ENCODE measurements at places on chromosomes 6 and 20. TPM values are rescaled to one million over a fixed set of nuclear protein-coding genes. Genes with fewer than 3 reads are reported as not detected.

DNA sequence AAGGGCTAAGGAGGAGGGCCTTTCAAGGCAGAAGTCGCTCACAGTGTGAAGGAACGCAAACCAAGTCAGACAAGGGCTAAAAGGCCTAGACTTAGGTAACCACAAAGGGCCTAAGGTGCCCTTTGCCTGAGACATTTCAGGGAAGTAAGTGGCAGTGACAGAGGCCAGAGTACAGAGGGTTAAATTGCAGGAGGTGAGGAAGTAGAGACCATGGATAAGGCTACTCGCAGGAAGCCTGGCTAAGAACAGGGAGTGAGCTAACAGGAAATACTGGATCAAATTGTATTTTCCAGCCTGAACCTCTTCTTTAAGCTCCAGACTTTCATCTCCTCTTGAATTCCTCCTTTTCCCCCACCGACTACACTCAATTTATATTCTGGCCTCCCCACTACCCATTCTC lies 16.6 kb downstream of the ZHX3 start:
- H3K27me3 ChIP-seq: no peaks in the 10 kb centered on the region
- peak; percentile 47 for DNase-seq

DNA sequence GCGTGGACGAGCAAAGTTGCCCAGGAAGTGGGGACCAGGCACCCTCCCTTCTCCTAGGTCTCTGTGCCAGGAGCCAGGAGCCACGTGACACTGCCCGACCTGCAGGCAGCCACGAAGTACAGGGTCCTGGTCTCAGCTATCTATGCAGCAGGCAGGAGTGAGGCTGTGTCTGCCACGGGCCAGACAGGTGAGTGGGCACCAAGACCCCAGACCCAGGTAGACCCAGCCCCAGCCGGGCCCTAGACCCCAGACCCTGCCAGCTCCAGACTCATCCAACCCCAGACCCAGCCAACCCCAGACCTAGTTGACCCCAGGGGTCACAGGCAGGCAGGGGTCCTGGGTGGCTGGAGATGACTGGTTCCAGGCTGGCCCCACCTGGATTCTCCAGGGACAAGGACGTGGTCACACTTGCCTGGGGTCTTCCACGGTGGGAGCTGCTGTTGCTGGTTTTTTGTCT lies 21.1 kb downstream of the COL20A1 start:
- H3K27ac ChIP-seq: no peak overlapping the region
- H3K36me3 ChIP-seq: no peaks in the 10 kb centered on the region
- no peak overlapping the region for H3K4me3 ChIP-seq
- H3K4me1 ChIP-seq: peaks cover 16% of the 10 kb centered on the region

DNA sequence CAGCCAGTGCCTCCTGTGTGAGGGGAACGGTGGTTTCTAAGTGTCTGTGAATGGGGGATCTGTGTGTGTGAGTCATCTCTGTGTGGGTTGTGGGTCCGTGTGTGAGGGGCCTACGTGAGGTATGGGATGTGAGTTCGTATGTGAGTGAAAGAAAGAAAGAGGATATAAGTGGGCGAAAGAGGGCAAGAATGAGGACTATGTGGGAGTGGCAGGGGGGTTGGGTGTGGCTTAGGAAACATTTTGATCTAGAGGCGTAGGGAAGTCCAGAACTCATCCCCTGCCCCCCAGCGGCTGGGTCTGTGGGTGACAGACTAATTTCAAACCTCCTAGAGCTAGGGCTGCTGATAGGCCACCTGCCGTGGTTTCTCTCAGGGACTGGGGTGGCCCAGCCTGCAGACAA lies 35.5 kb downstream of the DHX35 start:
- no peak overlapping the region for H3K27ac ChIP-seq
- no peaks in the 10 kb centered on the region for H3K4me1 ChIP-seq
- no peak for DNase-seq
- peaks cover 86% of the 10 kb centered on the region for H3K36me3 ChIP-seq
- H3K27me3 ChIP-seq: no peaks in the 10 kb centered on the region

DNA sequence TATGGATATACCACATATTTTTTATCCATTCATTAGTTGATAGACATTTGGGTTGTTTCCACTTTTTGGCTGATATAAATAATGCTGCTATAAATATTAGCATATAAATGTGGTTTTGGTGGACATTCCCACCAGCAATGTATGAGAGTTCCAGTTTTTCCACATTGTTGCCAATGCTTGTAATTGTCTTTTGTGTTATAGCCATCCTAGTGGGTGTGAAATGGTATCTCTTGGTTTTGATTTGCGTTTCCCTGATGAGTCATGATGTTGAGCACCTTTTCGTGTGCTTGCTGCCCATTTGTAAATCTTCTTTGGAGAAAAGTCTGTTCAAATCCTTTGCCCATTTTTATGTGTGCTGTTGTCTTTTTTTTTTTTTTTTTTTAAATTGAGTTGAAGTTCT lies 54.4 kb downstream of the DHX35 start:
- H3K4me1 ChIP-seq: no peaks in the 10 kb centered on the region
- DNase-seq: no peak
- H3K27me3 ChIP-seq: no peaks in the 10 kb centered on the region
- no peak overlapping the region for H3K27ac ChIP-seq
- no peak overlapping the region for H3K4me3 ChIP-seq

- peak; percentile 45 for DNase-seq
- peaks cover 64% of the 10 kb centered on the region for H3K4me1 ChIP-seq
These were observed 2.8 kb downstream of the TNFRSF21 start for GRCh38 chr6:47306887-47307286.

The TBCC gene
- total RNA-seq: 37.8 TPM

GRCh38 chr20:48008850-48009515 lies 223.7 kb upstream of the SULF2 start:
- no peaks in the 10 kb centered on the region for H3K4me1 ChIP-seq
- H3K36me3 ChIP-seq: no peaks in the 10 kb centered on the region
- no peak overlapping the region for H3K27ac ChIP-seq
- no peak for DNase-seq
- H3K4me3 ChIP-seq: no peak overlapping the region
- no peaks in the 10 kb centered on the region for H3K27me3 ChIP-seq

DNA sequence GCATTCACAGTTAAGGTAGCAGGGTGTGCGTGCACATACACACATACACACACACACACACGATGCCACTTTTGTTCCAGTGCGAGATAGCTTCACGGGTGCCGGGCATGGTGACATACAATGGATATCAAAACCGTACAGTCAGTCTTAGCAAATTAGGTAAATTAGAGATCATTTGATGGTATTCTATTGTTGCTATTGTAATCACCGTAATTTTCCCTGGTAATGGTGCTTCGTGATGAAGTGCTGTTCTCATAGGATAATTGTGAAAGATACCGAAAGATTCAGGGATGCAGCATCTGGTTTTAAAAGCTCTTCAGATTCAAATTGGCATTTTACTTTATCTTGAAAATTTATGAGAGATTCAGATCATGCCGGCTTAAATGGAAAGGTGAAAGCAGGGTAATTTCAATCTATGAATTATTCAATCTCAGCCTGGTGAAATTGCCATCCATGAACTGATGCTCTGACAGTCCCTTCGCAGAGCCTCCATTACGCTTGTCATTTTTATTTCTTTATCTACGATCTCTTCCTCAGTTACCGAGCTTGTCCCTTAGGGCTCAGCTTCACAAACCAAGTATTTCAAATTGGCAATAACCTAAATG lies 71.3 kb upstream of the SOX4 start:
- no peaks in the 10 kb centered on the region for H3K27me3 ChIP-seq
- H3K4me1 ChIP-seq: no peaks in the 10 kb centered on the region
- no peak overlapping the region for H3K27ac ChIP-seq
- no peak overlapping the region for H3K4me3 ChIP-seq
- no peak for DNase-seq

The RIPOR3 gene
- 15.8 TPM for total RNA-seq

GRCh38 chr6:100176951-100177710 lies 183.1 kb upstream of the MCHR2 start:
- no peak overlapping the region for H3K4me3 ChIP-seq
- H3K27me3 ChIP-seq: no peaks in the 10 kb centered on the region
- no peak for DNase-seq
- H3K36me3 ChIP-seq: no peaks in the 10 kb centered on the region
- H3K27ac ChIP-seq: no peak overlapping the region

DNA sequence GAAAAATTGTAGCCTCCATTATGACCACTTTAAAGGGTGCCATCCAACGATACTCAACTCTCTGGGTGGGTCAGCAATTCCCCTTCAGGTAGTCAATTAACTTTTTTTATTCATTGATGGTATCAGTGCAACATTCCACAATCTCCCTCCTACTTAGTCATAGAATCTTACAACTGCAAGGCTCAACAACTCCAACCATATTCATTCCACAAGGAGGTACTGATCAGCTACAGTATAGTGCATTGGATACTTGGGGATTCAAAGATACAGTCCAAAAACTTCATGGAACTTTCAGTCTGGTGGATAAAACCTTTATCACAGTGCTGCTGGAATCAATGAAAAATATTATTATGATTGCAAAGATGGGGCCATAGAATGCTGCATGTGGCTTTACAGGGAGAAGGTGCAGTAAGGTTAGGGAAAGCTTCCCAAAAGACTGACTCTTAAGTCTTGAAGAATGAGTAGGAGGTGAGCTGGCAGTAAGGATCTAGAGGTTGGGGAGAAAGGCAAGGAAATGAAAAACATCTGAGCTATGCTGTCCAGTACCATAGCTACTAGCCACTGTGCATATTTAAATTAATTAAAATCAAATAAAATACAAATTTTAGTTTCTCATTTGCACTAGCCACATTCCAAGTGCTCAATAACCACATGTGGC lies 314.7 kb upstream of the PRDM1 start:
- no peak overlapping the region for H3K4me3 ChIP-seq
- DNase-seq: no peak
- no peaks in the 10 kb centered on the region for H3K4me1 ChIP-seq
- no peaks in the 10 kb centered on the region for H3K27me3 ChIP-seq
- H3K36me3 ChIP-seq: no peaks in the 10 kb centered on the region
- H3K27ac ChIP-seq: no peak overlapping the region

DNA sequence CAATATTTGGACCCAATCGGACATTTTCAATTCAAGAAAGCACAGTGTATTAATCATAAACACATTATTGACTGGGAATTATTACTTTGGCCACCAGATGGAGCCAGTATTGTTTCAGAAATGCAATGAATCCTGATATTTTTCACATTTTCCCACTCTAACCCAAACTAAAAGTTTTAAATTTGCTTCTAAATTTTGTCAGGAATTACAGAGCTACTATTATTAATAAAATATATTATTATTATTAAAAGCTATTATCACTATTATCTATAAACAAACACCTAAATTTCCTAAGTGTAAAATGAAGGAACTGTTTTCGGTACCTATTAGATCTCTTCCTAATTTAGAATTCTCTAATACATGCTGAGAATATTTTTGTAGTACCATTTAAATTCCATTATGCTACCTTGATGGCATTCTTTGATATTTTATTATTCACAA lies 245.3 kb downstream of the OGFRL1 start:
- H3K4me1 ChIP-seq: no peaks in the 10 kb centered on the region
- no peak overlapping the region for H3K27ac ChIP-seq
- H3K27me3 ChIP-seq: no peaks in the 10 kb centered on the region
- no peak for DNase-seq
- no peaks in the 10 kb centered on the region for H3K36me3 ChIP-seq

The JPH2 gene
- total RNA-seq: 276 TPM

The WFDC12 gene
- not detected for total RNA-seq

The TAB2 gene
- 80.2 TPM for total RNA-seq

DNA sequence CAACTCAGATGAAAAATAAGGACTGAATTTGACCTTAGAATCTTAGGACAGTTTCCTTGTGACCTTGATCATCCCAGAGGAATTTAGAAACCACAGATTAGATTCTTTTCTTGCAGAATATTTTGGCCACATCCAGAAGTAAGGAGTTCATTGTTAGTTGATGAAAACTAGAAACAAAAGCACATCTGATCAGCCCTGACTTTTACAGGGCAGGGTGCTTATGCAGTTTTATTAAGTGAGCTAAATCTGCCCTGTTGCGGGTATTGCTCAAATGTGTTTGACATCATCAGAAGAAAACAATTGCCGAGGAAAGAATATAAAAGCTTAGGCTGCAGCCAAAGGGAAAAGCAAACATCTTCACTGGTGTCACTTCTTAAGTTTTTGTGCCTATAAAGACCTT lies 100.8 kb downstream of the MTFR2 start:
- no peak for DNase-seq
- H3K36me3 ChIP-seq: peaks cover 9% of the 10 kb centered on the region
- H3K27me3 ChIP-seq: no peaks in the 10 kb centered on the region
- no peak overlapping the region for H3K27ac ChIP-seq

DNA sequence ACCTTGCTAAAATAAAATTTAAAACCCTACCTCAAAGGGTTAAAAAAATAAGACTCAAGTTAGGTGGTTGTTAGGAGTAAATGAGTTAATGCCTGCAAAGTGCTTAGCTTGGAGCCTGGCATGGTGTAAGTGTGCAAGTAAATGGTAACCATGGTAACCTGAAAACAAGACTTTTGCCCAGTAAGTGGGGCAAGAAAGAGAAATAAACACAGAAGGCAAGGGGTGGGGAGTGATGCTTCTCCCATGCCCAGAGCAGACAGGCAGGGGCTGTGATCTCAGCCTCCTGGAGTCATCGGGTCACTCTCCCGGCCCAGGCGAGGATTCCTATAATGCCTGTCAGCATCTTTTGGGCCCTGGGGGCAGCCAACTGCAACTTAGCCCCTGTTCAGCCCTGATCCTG lies 59.2 kb upstream of the SLC32A1 start:
- H3K27ac ChIP-seq: no peak overlapping the region
- peaks cover 17% of the 10 kb centered on the region for H3K4me1 ChIP-seq
- no peak for DNase-seq
- no peaks in the 10 kb centered on the region for H3K36me3 ChIP-seq

DNA sequence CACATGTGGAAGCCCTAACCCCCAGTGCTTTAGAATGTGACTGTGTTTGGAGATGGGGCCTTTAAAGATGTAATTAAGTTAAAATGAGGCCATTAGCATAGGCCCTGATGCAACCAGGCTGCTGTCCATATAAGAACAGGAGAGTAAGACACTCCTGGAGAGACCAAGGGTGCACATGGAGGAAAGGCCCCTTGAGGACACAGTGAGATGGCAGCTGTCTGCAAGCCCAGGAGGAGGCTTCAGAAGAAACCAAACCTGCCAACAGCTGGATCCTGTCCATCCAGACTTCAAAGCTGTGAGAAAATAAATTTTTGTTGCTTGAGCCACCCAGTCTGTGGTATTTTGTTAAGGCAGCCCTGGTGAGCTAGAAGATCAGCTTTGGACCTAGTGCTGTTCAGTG lies 16.8 kb upstream of the SNRPB2 start:
- H3K27ac ChIP-seq: no peak overlapping the region
- H3K4me1 ChIP-seq: no peaks in the 10 kb centered on the region
- H3K36me3 ChIP-seq: no peaks in the 10 kb centered on the region
- DNase-seq: no peak

DNA sequence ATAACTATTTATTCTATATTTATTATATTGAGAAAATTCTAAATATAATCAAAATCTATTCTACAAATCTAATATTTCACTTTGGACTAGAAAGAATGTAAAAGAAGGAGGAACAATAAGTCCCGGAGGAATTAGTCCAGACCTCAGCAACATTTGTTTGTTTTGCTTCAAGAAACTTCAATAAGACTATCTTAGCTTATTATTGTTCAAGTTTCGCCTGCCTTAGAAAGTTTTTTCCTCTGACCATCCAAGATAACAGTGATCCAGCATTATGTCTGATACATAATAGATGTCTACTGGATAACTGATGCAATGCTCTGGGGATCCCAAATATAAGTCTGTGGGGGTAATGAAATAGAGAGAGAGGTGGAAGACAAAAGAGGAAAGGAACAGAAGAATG lies 28.7 kb upstream of the NT5E start:
- no peaks in the 10 kb centered on the region for H3K4me1 ChIP-seq
- DNase-seq: no peak
- no peak overlapping the region for H3K27ac ChIP-seq
- H3K36me3 ChIP-seq: no peaks in the 10 kb centered on the region
- H3K27me3 ChIP-seq: no peaks in the 10 kb centered on the region

The GHRH gene
- total RNA-seq: not detected

The ECT2L gene
- 0.23 TPM for total RNA-seq

Data from esophagus muscularis mucosa (tissue), 4 donors.